ENCODE measurements at places on chromosomes 16 and 17. TPM values are rescaled to one million over a fixed set of nuclear protein-coding genes. Genes with fewer than 3 reads are reported as not detected.
A peak's percentile ranks its signal among the peaks of the same experiment; 100 is the strongest.

GRCh38 chr17:45320349-45320930 is 3.6 kb upstream of the MAP3K14 start:
- DNase-seq, result no peak

DNA sequence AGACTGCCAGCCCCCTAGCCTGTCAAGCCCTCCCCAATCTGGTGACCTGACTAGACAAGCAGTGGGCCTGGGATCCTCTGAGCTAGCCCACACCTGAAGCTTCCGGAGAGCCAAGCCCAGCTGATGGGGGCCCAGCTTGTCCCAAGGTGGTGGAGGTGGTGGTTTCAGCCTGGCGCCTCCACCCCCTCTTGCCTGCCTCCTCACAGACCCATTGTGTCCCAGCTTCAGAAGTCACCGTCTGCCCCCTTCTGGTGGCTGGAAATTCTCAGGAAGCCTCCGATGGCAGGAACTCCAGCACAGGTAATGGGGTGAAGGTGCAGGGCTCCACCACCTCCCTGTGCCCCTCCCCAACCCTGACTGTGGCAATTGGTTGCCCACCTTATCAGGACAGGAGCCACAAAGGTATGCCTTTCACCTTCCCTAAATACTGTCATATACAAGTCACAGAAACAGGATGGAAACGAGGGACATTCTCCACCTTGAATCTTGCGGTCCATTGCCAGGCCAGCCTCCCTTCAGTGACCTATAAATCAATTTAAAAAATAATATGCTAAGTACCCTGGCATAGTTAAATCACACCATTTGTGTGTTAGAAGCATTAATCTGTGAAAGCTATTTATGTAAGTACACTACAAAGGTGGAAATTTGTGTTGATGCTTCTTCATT is 66.0 kb upstream of the ZNF423 start:
- no peak for DNase-seq

GRCh38 chr17:67196422-67196821 is 48.6 kb downstream of the HELZ start:
- DNase-seq, result no peak

DNA sequence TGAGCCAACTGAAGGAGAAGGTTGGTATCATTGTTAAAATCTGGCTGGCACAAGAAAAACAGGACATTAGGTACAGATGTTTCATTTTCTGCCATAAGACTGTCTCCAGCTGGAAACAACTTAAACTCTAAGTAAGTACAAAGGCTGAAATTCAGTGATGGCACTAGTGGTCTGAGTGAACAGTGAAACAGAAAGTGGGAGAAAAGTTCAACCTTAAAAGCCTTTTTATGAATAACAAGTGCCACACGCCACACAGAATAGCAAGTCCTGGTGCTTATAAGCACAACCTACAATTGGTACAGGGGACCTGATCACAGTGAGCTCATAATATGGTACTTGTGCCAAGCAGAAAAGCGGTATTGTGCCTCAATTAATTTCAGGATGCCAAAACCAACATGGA is 56.7 kb downstream of the CEP112 start:
- DNase-seq, result no peak

CD300A gene
- not detected for total RNA-seq

DNA sequence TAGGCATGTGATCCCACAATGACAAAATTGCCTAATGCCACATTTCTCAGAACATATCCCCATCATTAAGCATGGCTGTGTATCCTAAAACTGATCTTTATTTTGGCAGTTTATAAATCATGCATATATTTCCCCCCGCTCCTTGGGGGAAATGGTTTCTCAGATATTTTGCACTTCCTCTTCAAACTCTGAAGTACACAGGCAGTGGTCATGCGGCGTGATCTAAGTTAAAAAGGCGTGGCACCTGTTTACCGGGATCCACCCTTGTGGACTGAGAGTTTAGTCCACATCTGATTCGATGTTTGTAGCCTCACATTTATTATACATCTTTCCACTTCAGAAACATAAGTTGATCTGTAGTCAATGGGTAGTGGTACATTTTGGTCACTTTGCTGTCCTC is 51.4 kb downstream of the USP10 start:
- DNase-seq, result no peak

KCNH6 gene
- not detected for total RNA-seq

DNA sequence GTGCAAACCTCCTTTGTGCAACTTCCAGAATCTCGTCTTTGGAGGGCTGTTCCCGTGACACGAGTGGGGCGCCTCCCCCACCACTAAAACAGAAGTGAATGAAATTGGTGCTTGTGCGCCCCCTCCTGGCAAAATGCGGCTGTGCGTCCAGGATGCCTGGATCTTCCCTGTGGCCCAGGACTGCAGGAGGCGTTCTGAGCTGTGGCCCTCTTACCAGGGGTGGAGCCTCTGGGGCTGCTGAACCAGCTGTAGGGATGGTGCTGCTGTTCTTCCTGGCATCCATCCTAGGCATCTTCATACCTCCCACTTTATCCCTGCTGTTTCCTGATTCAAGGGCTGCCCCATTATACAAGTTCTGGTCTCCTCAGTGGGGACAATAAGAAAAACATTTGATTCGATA is 18.5 kb upstream of the NAGLU start:
- no peak for DNase-seq

DNA sequence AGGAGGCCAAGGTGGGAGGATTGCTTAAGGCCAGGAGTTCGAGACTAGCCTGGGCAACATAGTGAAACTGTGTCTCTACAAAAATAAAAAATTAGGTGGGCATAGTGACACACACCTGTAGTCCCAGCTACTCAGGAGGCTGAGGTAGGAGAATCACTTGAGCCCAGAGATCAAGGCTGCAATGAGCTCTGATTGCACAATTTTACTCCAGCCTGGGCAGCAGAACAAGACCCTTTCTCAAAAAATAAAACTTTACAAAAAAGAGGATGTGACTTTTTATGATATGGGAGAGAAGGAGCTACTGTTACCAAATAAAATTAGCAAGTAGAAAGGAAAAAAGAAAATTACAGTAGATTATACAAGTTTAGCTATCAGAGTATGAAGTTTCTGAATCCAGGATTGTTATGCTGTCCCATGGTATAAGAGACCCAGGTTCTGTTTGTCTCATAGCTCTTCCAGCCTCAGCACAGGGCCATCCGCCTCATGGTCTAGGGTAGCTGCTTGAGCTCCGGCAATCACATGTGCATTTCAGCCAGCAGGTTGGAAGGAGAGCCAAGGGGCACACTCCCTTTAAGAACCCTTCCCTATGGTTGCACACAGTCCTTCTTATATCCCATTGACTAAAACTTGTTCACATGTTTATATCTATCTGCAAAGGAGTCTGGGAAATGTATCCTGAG is 13.5 kb downstream of the EEF2K start:
- no peak for DNase-seq

CD300C gene
- 0.06 TPM for total RNA-seq

- no peak for DNase-seq
These were observed 718 bp downstream of the SAT2 start for GRCh38 chr17:7626956-7627249.

DNA sequence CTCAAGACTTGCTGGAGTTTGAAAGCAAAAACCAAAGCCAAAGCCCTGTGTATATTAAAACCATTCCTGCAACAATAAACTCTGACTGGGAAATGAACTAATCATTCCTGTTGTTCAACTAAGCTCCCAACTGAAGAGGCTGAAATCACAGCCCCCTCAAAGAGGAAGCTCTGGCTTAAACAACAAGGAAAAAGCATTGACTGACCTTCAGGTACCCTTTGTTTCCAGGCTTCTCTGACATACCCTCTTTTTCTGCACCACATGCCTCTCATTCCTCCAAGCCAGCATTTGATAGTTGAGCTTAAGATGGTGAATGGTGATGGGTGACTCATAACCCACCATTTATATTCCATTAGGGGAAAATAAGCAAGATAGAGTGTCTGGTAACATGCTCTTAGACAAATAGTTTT is 470.9 kb upstream of the SOX9 start:
- no peak for DNase-seq

DNA sequence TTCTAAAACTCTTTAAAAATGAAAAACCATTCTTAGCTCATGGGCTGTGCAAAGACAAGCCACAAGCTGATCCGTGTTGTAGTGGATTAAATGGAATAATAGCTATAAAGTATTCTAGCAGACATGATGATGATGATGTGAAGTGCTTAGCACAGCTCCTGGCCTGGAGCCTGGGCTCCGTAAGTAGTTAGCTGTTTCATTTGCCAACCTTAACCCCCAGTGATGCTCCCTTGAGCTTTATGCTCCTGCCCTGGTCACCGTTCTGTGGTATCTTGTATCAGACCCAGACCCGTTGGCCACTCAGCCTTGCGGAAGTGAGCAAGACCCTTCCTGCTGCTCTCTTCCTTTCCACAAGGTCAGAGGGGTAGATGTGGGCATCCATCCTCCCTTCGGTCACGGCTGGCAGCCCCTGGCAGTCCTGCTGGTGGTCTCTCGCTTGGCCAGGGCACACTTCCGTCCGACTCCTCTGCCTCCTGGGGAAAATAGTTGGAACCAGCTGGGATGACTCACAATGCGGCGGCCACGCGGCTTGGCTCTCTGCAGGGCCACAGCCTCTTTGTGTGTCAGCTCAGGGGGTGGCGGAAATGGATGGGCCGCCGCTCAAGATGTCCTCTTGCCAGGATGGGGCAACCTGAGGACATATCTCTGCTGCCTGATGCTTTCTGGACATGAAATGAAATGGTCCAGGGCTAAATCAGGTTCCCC is 79.1 kb downstream of the GPR139 start:
- DNase-seq, result no peak

DNA sequence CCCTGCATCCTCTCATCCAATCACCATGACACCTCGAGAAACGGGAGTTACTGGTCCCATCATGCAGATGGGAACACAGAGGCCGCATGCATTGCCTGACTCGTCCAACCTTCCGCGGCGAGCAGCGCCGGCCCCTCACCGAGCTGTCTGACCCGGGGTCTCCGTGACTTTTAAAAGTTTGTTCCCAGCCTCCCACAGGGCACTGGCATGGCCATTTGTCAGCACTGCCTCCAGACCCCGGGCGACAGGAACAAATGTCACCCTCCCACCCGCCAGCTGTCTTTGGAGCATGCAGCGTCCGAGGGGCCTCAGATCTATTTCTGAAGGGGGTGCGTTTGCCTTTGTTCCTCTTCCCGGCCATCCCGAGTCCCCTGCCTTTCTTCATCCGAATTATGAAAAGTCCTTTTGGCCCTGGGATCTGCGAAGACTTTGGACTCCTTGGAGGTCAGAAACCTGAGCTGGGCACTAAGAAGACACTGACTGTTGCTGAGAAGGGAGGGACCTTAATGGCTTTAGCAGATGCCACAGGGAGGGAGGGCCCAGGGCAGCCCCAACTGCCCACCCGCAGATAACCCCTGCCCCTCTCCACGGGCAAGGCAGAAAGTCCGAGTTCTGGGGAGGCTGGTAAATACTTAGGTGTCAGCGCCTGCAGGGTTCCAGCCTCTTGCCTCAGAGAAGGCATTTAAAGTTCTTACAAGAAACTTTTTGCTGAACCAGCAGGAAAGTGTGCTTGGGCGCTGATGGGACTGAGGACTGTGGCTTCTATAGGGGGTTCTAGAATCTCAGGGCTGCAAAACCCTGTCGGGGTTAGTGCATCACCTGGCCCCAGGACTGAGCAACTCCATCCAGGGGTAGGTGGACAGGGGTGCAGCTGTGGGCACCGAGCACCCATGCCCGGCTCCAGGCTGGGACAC is 348.1 kb downstream of the FOXL1 start:
- no peak for DNase-seq

MT4 gene
- total RNA-seq, result not detected

DNA sequence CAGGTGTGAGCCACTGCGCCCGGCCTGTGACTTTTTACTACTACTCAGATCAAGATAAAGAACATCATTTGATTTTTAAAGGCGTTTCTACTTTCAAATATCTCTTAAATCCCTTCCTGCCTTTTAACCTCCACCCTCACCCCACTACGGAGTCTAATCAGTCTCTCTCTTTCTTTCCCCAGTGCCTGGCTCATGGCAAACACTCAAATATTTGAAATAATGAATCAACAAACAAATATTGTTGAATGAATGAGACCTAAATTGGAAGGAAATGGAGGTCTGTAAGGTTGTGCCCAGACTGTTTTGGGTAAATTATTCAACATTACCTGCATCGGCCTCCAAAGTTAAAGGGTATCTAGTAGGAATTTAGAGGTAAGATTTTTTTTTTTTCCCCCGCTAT is 14.7 kb downstream of the COPZ2 start:
- no peak for DNase-seq

DNA sequence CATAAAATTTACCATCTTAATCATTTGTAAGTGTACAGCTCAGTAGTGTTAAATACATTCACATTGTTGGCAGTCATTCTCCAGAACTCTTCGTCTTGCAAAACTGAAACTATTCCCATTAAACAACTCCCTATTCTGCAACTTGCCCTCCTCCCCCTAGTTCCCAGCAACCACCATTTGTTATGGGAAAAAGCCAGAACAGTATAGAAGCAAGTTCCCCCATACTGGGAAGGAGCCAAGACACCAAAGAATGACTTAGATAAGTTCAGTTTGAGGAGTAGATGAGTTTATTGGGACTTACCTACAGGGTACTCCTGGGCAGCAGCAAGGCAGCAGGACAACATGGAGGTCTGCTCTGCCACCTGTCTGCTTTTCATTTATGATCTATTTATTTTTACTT is 39.3 kb upstream of the TEKT1 start:
- no peak for DNase-seq

DNA sequence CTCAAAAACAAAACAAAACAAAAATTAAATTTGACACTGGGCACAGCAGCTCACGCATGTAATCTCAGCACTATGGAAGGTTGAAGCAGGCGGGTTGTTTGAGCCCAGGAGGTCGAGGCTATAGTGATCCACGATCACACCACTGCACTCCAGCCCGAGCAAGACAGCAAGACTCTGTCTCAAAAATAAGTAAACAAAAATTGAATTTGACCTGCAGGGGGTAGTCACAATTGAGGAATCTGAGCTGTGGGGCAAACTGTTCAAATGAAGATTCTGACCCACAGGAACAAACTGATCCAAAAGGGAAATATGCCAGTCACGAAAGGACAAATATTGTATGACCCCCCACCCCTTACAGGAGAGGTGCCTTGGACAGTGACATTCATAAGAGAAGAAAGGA is 29.8 kb downstream of the ANKRD11 start:
- DNase-seq, result no peak

DNA sequence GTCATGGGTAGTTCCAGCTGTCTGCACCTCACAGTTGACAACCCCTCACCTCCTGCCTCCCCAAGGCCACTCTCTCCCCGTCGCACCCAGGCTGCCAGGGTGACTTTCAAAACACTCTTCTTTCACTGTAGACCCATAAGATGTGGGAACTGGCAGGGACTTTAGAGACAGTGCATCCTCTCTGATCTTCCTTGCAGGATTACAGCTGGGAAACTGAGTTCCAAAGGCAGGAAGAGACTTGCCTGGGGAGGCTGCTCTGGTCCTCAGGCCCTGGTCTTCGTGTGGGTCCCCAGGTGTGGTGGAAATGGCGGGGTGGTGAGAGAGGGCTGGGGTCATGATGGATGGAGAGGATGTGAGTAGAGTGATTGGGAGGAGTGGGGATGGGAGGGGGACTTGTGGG is 21.9 kb upstream of the NKD1 start:
- DNase-seq, result no peak

- DNase-seq, result peak; percentile 80
These were observed 20.5 kb upstream of the JPH3 start for GRCh38 chr16:87581857-87582215.

Measured in epithelial cell of proximal tubule (primary cell).